ENCODE measurements at places on chromosomes 4 and X. TPM values are rescaled to one million over a fixed set of nuclear protein-coding genes. Genes with fewer than 3 reads are reported as not detected.

DNA sequence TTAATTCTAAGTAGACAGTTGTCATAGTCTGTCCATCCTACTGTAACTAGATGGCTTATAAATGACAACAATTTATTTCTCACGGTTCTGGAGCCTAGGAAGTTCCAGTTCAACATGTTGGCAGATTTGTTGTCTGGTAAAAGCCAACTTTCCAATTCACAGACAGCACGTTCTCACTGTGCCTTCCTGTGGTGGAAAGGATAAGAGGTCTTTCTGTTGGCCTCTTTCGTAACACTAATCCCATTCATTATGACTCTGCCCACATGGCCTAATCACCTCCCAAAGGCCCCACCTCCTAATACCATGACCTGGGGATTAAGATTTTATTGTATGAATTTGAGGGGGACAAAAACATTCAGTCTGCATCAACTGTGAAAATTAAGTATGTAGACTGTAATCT is 83.2 kb downstream of the GALNTL6 start:
- H3K4me3 ChIP-seq, result no peak overlapping the region
- no peak overlapping the region for H3K27ac ChIP-seq
- H3K4me1 ChIP-seq, result no peaks in the 10 kb centered on the region
- no peak for DNase-seq

GRCh38 chr4:70538869-70539268 is 20.5 kb downstream of the AMTN start:
- H3K4me3 ChIP-seq, result no peak overlapping the region
- H3K27ac ChIP-seq, result no peak overlapping the region

- H3K4me1 ChIP-seq, result no peaks in the 10 kb centered on the region
- no peaks in the 10 kb centered on the region for H3K27me3 ChIP-seq
- H3K27ac ChIP-seq, result no peak overlapping the region
- no peaks in the 10 kb centered on the region for H3K36me3 ChIP-seq
Observed at GRCh38 chr4:171538601-171539100, 274.6 kb upstream of the GALNTL6 start.

GRCh38 chr4:82593411-82593810 is 31.6 kb upstream of the TMEM150C start:
- H3K36me3 ChIP-seq, result no peaks in the 10 kb centered on the region
- no peaks in the 10 kb centered on the region for H3K27me3 ChIP-seq
- no peaks in the 10 kb centered on the region for H3K4me1 ChIP-seq
- no peak overlapping the region for H3K27ac ChIP-seq
- DNase-seq, result no peak
- H3K4me3 ChIP-seq, result no peak overlapping the region

BCORL1 gene
- total RNA-seq, result 13.6 TPM

MAOB gene
- 23.4 TPM for total RNA-seq

Data from lower lobe of right lung (tissue), 2 donors.